Natural killer cell (primary cell): ENCODE measurements at places on chromosomes 3 and 15.

- no peak for DNase-seq
Observed at GRCh38 chr15:63818629-63819028, 15.1 kb downstream of the HERC1 start.

- DNase-seq: no peak
Observed at GRCh38 chr15:52309154-52309548, 13.5 kb upstream of the MYO5C start.

DNA sequence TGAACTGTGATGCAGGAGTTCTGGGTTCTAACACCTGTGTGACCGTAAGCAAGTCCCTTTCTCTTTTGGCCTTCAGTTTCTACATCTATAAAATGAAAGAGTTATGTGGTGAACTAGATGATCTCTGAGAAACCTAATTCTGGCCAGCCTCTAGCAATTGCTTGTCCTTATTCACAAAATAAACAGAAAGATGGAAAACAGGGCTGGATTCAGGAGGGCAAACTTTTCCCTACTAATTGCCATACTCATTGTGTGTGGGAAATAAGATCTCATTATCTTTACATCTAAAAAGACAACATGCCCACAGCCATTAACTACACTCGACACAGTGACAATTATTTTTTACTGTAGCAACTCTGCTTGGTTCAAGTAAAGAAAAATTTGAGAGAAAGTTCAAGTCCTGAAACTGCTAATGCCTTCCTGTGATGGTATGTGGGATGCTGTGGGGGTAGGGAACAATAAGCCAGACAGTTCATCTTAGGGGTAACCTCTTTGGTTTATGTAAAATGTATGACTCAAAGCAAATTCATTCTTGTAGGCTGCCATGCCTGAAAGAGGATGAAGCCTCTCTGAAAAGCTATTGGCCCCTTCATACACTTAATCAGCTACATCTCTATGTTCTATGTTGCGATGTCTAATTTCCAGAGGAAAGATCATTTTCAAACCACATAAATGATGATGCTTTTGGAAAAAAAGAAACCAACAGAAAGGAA lies 177.6 kb upstream of the BCL6 start:
- no peak for DNase-seq

DNA sequence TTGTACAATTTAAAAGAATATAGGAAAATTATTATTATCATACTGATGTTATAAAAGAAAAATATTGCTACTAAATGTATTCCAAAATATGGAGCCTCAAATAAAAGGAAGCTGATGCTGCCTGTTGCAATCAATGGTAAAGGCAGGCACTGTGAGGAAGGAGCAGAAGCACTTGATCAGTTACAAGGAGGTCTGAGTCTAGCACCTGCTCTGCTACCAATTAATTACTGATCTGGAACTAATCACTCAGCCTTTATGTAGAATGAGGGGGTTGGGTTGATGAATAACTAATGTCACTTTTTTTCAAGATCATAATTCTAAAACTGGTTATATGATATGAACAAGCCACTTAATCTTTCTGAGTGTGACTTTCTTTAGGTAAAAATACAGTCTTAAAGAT lies 5.5 kb downstream of the ADGRG7 start:
- DNase-seq: no peak
